Head of caudate nucleus (tissue), 42 donors: ENCODE measurements at places on chromosomes 1 and 21.

GRCh38 chr1:36843906-36844610, 190.3 kb downstream of the GRIK3 start:
- DNase-seq: no peak

- DNase-seq: no peak
Observed at GRCh38 chr1:20368866-20369470, 78.3 kb downstream of the VWA5B1 start.

GRCh38 chr1:220906561-220907334, 27.5 kb downstream of the HLX start:
- DNase-seq: no peak

GRCh38 chr1:102578804-102579203, 529.5 kb downstream of the COL11A1 start:
- DNase-seq: no peak

GRCh38 chr1:158691907-158692306, 5.4 kb upstream of the SPTA1 start:
- no peak for DNase-seq

GRCh38 chr1:230863449-230863848, 4.9 kb downstream of the C1orf198 start:
- peak; percentile 71 for DNase-seq

- no peak for DNase-seq
Observed at GRCh38 chr1:3821908-3822307, 25.6 kb upstream of the LRRC47 start.

DNA sequence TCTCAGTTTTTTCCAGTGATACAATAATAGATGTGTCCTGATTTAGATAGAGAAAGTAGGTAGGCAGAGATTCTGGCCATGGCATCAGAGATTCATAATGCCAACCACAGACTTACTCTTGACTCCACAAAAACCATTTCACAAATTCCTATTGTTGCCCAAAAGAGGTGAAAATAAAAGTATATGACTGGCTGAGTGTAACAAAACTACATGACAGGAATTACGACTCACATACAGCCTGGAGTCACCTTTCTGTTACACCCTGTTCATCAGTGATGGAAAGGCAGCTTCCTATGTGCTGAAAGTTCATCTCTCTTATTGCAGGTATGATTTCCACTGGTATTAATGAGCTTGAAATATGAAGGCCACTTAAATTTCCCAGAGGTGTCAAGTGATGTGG, 72.3 kb downstream of the MPZL1 start:
- no peak for DNase-seq

GRCh38 chr21:24046829-24047443, 1560.3 kb downstream of the MRPL39 start:
- no peak for DNase-seq

DNA sequence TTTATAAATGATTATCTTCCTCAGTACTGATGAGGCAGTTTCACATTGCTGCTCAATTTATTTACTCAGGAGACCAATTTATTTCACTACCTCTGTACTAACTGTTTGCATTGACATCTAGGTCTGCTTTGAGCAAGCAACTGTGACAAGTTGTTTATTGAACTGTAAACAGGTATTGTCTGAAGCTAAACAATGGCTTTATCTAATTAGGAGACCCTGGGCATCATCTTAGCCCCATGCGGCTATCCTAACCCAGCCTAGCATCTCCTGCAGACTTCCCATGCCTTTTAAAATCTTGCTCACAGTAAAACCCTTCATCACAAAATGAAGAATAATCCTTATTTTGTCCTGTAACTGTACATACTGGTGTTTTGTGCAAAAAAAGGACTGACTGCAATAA, 348.2 kb downstream of the RWDD3 start:
- DNase-seq: no peak

- DNase-seq: no peak
Observed at GRCh38 chr1:214505134-214505533, 46.3 kb downstream of the PTPN14 start.

- DNase-seq: no peak
Observed at GRCh38 chr1:171166361-171166760, 18.7 kb upstream of the FMO2 start.

DNA sequence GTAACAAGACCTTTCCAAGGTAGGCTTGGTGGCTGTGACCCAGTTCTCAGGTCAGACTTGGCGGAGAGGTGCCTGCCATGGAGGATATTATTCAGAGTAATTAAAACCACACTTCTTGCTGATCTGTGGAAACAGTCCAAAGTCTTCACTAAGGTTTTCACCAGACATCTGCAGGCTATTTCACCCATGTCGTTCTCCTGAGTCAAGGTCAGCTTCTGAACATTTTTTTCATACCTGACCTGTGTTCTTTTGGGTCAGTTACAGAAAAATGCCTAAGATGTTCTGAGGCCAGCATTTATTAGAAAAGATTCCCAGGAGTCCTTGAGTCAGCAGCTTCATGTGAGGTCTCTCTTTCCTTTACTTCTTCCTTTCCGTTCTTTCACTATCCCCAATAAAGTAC, 54.9 kb downstream of the RGL1 start:
- DNase-seq: no peak

GRCh38 chr1:7852804-7853683, at the start of gene UTS2:
UTS2 (minus strand) TSS chr1:7853065; CDS start chr1:7853003, 62 bp downstream.
- no peak for DNase-seq

DNA sequence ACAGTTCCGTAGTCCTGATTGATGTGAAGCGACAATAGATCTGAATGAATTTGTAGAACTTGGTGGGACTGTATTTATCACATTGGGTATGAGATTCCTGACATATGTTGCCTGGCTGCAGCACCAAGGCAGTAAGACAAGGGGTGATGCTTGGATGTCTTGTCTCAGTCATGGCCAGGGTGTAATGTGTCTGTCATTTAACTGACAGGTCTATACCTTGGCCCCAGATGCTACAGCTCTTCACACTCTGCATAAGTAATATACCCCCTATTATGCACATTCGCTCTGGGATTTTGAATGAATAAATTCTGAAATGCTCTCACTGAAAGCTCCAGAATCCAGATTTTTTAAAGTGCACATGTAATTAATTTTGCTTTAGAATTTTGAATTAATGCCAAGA, 47.3 kb downstream of the NTNG1 start:
- no peak for DNase-seq

DNA sequence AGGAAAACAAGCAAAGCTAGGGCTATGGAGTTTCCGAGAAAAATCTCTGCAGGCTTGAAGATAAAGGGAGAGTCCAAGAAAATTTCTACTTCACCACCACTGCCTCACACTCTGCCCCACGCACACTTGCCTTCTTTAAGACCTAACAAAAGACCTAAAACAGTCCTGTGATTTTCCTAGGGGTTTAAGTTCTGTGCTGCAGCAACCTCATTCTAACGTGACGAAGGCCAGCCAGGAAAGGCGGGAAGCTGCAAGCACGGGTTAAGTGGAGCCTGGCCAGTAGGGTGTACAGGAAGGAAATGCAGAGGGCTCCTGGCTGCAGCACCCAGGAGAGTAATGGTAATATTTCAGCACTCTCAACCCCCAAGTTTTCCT, 1.5 kb downstream of the SPATA6 start:
- DNase-seq: peak; percentile 43

GRCh38 chr1:184056921-184057555, 5.5 kb downstream of the TSEN15 start:
- DNase-seq: no peak

DNA sequence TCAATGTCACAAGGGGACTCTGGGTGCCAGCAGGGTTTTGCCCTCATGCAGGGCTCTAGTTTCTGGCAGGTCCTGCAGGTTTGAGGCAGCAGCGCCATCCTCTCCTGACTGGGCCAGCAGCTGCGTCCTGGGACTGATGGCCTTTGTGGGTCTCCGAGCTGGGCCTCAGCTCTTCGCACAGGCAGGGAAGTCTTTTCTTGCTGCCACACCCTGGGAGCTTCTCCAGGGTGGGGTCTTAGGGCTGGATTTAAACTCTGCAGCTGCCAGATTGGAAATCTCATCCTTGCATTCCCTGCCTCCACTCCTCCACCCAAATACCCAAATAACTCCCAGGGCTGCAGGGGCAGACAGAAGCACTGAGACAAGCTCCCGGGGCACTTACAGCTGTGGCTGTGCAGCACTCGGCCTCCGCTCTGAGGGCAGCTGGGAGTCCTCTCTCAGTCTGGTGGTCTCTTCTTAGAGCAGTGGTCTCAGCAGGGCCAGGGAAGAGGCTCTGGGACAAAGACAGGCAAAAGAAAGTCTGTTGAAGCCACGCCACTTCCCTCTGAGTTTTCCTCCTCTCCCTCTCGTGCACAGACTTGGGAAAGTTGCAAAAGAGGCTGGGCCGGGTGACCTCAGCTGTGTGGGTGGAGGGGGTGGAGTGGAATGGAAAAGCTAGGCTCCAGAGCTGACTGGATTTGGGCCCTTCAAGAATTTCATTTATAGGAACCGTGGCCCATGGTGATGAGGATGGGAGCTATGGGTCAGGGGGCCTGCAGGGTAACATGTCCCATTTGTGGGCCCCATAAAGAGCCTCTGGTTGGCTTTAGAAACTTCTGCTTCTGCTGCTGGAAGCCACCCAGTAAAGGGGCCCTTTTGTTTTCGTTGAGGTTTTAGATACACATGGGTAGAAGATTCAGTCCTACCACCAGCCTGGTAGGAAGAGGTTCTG, at the start of gene RAB7B:
Gene RAB7B (minus strand): TSS at position 525 of the 931 bp plus-strand sequence. CDS start 9,260 bp downstream, outside the sequence.
- peak; percentile 35 for DNase-seq

GRCh38 chr21:32207406-32207716, 71.5 kb downstream of the MIS18A start:
- no peak for DNase-seq

GRCh38 chr1:112714313-112715263, 544 bp downstream of the PPM1J start:
- DNase-seq: no peak

DNA sequence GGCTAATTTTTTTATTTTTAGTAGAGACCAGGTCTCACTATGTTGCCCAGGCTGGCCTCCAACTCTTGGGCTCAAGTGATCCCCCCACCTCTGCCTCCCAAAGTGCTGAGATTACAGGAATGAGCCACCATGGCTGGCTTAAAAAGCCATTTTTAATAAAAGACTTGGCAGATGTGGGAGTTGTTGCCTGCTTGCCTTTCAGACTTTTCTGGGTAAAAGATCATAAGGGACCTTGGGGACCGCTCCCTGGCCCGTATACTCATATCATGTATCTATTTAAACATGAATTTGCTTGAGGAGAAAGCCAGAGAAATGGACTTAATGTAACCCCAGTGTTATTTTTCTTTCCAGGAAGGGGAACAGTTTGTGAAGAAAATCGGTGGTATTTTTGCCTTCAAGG, 23.4 kb upstream of the PODN start:
- DNase-seq: no peak

DNA sequence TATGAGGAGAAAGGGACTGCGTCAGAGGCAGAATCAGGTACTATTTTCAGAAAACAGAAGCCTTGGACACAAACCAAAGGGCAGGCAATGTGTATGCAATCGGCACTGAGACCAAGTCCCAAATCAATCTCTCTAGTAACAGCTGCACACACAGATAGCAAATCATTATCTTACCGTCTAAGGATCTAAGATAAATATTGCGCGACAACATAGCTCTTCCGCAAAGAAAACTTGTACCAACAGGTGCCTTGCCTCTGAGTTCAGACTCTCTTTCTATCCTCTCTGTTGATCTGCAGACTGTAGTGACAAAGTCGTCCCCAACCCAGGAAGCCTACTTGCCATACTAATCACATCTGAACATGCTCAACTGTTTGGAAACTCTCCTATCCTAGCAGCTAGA, 22.6 kb upstream of the SAMD13 start:
- no peak for DNase-seq

GRCh38 chr1:155171836-155172731, 1.0 kb downstream of the KRTCAP2 start:
- DNase-seq: no peak
